ENCODE measurements at places on chromosomes 7 and 10.
A peak's percentile ranks its signal among the peaks of the same experiment; 100 is the strongest.

DNA sequence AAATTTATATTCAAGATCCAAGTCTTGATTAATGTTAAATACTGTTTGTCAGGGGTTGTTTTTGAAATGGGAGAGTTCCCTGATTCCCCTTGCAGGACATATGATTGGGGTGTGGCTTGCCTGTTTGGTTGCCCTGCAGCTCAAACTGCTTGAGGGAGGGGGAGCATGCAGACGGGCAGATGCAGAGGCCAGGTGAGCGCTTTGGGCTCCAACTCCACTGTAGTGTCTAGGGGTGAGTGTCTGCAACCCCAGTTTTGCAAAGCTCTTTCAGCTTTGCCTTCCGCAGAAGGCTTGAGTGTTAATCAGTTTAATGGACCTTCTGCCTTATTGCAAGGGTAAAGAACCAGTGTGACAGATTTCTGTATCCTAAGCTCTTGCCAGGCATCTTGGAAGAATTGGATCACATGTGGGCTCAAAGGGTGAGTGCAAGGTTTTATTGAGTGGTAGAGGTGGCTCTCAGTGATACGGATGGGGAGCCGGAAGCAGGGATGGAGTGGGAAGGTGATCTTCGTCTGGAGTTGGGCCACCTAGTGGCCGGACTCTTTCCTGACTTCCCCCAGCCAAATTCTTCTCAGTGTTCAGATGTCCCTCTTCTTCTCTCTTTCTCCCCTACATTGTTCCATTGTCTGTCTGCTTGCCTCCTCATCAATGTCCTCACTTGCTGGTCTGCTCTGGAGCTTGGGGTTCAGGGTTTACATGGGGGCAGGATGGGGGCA is 479.7 kb downstream of the ATRNL1 start:
- no peak for DNase-seq

GRCh38 chr10:128060341-128061250 is 65.6 kb downstream of the MKI67 start:
- DNase-seq: no peak

DNA sequence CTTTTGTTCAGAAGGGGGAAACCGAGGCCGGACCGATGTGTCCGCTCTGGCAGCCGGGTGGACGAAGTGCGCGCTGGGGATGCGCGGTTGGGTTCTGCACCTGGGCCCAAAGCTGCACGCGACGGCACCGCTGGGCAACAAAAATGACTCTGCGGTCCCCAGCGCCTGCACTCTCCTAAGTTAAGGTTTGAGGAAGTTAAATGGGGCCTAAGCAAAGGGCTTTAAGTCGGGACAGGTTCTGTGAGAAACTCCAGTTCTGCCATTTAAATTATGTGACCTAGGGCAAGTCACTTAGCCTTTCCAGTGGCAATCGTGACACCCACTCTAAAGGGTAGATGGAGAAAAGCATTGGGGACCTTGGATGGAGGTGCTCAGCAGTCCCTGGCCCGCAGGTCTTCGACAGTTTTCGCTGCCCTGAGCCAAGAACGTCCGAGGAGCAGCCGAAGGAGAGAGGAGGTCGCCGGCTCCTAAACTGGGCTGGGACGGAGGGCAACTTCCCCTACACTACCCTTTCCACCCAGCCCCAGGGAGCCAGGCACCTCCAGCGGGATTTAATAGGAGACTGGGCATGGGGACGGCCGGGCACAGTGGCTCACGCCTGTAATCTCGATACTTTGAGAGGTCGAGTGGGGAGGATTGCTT is 534 bp upstream of the ACBD5 start:
- DNase-seq: no peak

GRCh38 chr10:101777619-101778145 is 1.8 kb upstream of the FGF8 start:
- DNase-seq: no peak

- no peak for DNase-seq
Observed at GRCh38 chr10:99399664-99400063, 30.8 kb downstream of the GOT1 start.

DNA sequence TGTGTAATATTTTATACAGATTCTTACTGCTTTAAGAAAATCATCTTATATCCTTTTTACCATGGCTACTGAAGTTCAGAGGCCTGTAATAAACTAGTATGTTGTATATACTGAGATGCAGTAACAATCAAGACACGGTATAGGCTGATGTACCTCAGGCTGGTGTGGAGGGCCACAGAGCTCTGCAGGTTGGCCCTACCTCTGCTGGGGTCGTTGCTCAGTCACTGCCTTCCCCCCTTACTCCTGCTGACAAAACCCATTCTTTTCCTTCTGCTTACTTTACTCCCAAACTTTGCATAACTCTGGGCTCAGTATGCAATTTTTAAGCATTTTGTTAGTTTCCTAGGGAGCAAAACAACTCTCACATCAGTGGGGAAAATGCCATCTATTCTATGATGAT is 200.1 kb upstream of the FOXP2 start:
- DNase-seq: no peak

DNA sequence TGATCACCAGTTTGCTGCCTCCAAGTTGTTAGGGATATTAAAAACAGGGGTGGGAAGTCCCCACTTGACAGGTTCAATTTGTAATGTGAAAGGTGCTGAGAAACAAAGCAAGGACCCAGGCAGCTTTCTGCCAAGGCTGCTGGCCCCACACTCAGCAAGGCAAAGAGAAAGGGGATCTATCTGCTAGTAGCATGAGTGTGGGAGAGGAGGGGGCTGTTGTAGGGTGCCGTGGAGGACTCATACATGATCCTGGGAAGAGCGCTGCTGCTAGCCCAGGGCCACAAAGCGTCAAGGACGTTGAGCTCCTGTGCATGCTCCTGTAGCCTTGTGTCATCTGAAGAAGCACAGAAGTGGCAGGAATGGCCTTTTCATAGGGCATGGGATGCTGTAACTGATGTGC is 96.5 kb upstream of the INSYN2A start:
- DNase-seq: no peak

- no peak for DNase-seq
Observed at GRCh38 chr7:106138776-106139175, 26.7 kb upstream of the SYPL1 start.

- peak; percentile 38 for DNase-seq
Observed at GRCh38 chr10:84138478-84139125, 707 bp upstream of the GHITM start.

DNA sequence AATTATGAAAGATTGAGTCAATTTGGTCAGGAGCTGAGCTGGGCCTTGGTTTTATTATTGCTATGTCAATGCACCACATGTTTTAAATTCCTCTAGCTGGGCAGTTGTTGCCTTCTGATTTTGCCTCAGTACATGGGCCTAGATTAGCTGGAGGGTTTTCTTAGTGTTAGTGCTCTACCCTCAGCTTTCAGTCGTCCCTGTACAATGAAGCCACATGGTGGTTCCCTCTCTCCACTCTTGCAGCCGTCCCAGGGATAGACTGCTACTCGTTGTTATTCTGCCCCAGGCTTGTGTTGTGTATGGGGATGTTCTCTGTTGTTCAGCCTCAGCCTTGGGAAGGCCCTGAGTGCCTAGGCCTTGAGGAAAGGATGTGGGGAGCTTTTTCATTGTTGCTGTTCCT is 37.0 kb downstream of the NHLRC2 start:
- DNase-seq: no peak

GRCh38 chr10:94062611-94063010 is 68.9 kb downstream of the PLCE1 start:
- no peak for DNase-seq

GRCh38 chr10:18282094-18282493 is 141.9 kb downstream of the CACNB2 start:
- DNase-seq: no peak

- DNase-seq: no peak
Observed at GRCh38 chr7:5758753-5759335, 22.6 kb downstream of the RNF216 start.

GRCh38 chr7:104241135-104241534 is 33.3 kb upstream of the ORC5 start:
- no peak for DNase-seq

- DNase-seq: no peak
Observed at GRCh38 chr10:114303556-114303955, 64.5 kb downstream of the VWA2 start.

GRCh38 chr10:7265396-7266123 is 145.3 kb downstream of the SFMBT2 start:
- DNase-seq: no peak

DNA sequence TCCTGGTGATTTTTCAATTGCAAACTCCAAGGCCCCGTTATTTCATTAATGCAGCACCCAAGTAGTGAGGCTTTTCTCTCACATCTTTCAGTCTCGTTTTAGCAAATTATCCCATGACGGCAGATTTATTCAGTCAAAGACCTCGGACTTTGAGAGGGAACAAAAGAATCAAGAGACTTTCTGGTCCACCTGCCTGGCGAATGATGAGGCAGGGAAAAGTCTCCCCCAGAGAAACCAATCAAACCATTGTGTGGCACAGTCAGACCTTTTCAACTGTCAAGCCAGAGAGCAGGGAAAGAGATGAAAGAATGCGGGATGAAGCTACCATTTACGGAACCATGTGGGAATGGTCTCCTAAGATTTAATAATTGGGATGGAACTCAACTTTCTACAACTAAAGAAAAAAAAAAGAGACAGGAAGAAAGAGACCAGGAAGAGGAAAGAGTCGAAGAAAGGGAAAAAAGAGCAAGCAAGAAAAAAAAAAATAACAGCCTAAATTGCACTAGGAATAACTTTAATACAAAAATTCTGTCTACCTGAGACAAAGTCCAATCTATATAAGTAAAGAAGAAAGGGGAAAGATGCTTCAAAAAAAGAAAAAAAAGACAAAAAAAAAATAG is 22.8 kb downstream of the GLI3 start:
- no peak for DNase-seq
